ENCODE measurements at places on chromosomes 5 and 9. TPM values are rescaled to one million over a fixed set of nuclear protein-coding genes. Genes with fewer than 3 reads are reported as not detected.

DNA sequence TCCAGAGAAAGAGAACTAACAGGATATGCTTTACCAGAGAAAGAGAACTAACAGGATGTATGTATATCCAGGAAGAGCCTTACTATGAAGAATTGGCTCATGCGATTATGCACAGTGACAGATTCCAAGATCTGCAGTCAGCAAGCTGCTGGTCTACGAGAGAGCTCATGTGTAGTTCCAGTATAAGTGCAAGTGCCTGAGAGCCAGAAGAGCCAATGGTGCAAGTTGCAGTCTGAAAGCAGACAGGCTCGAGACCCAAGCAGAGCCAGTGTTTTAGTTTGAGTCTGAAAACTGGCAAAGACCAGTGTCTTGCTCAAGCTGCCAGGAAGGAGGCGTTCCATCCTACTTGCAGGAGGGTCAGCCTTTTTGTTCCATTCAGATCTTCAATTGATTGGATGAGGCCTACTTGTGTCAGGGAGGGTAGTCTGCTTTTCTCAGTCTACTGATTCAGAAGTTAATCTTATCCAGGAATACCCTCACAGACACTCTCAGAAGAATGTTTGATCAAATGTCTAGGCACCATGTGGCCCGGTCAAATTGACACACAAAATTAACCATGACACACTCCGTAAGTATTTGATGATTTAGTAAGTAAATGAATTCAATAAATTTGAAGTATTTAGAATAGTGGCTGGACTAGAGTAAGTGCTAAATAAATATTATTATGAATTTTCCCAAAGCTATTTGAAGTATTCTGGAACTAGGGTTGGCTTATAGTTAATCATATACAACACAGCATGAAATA lies 372.1 kb upstream of the SGCD start:
- no peak overlapping the region for H3K4me3 ChIP-seq
- no peaks in the 10 kb centered on the region for H3K4me1 ChIP-seq
- H3K36me3 ChIP-seq, result no peaks in the 10 kb centered on the region

DNA sequence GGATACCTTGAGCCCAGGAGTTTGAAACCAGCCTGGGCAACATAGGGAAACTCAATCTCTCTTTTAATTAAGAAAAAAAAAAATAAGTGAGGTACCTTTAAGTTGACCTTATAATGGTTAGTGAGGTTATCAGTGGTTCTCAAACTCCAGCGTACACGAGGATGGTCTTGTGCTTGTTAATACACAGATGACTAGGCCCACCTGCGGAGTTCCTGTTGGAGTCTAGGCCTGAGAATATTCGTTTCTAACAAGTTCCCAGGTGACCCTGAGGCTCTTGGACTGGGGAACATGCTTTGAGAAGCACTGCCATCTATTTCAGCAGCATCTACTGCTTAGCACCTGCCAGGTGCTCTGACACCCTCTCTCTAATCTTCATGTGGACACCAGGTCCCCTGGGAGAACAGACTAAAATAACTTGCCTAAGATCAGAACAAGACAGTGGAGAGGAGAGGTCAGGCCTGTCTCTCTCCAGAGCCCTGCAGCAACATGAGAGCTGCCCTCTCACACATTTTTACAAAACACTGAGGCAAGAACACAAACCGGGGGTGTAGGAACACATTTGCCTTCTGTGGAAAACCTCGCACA lies 24.6 kb downstream of the TLE1 start:
- no peaks in the 10 kb centered on the region for H3K36me3 ChIP-seq
- no peak overlapping the region for H3K4me3 ChIP-seq
- no peak overlapping the region for H3K27ac ChIP-seq
- no peaks in the 10 kb centered on the region for H3K4me1 ChIP-seq

The F12 gene
- total RNA-seq, result 3.2 TPM

- no peaks in the 10 kb centered on the region for H3K4me1 ChIP-seq
- no peaks in the 10 kb centered on the region for H3K36me3 ChIP-seq
- H3K4me3 ChIP-seq, result no peak overlapping the region
- no peak for DNase-seq
- H3K27ac ChIP-seq, result no peak overlapping the region
Observed at GRCh38 chr9:17160327-17160726, 25.5 kb downstream of the CNTLN start.

- no peaks in the 10 kb centered on the region for H3K36me3 ChIP-seq
- no peak overlapping the region for H3K4me3 ChIP-seq
- H3K27ac ChIP-seq, result no peak overlapping the region
- DNase-seq, result peak; percentile 62
Observed at GRCh38 chr9:94681508-94681907, 42.2 kb upstream of the FBP1 start.

The TLE1 gene
- 0.68 TPM for total RNA-seq

DNA sequence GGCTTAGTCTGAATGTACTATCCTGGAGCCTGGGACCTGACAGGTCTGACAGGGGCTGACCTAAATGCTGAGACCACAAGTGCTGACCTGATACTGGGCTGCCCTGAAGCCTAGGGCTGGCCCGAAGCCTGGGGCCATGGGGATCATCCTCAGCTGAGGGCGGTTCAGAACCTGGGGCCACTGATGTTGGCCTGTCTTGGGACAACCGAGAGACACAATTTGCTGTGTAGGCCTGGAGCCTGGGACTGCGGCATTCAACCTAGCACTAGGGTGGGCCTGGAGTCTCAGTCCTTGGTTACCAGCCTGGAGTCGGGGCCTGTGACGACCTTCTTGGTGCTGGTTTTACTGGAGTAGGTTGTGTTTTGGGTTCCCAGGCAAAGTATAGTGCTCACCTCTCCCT lies 46.3 kb downstream of the SRFBP1 start:
- no peaks in the 10 kb centered on the region for H3K27me3 ChIP-seq
- H3K4me3 ChIP-seq, result no peak overlapping the region
- H3K27ac ChIP-seq, result no peak overlapping the region
- no peak for DNase-seq
- peaks cover 9% of the 10 kb centered on the region for H3K36me3 ChIP-seq
- H3K4me1 ChIP-seq, result no peaks in the 10 kb centered on the region

DNA sequence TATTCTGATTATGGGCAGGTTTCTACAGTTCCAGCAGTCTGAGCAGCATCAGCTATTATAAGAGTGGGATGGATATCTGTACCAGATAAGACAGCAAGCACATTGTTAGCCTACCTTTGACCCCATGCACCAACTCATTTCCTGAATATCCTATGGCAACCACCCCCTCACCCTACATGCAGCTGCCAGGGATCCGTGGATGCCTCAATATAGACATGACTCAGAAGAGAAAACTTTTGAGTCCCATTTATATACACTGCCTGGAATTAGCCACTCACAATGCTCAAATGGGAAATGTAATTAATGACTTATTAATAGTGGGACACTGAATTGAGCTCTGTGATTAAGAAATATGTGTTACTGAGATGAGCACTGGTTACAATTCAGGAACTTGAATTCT lies 124.4 kb downstream of the SSBP2 start:
- H3K4me1 ChIP-seq, result peaks cover 3% of the 10 kb centered on the region
- no peak overlapping the region for H3K4me3 ChIP-seq
- H3K27me3 ChIP-seq, result no peaks in the 10 kb centered on the region
- DNase-seq, result no peak
- H3K36me3 ChIP-seq, result peaks cover 12% of the 10 kb centered on the region
- no peak overlapping the region for H3K27ac ChIP-seq

The NUTM2G gene
- total RNA-seq, result not detected

The CCDC192 gene
- total RNA-seq, result not detected

DNA sequence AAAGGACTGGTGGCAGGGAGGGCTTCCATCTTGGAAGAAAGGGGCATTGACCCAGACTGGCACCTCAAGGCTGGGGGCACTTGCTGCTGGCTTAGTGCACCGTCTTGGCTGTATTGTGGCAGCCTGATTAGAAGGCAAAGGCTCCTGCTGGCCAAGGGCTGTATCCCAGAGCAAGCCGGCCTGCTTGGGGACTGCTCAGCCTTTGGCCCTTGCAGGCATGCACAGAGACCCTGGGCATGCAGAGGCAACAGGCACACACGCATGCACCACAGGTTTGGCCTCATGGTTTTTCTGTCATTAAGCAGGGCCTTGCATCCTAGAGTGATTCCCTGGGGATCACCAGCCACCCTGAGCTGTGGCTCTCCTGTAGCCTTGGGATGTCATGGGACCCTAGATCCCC lies 29.0 kb downstream of the PITX1 start:
- H3K36me3 ChIP-seq, result no peaks in the 10 kb centered on the region
- DNase-seq, result no peak
- H3K4me1 ChIP-seq, result no peaks in the 10 kb centered on the region
- H3K4me3 ChIP-seq, result no peak overlapping the region

- no peak for DNase-seq
- no peaks in the 10 kb centered on the region for H3K27me3 ChIP-seq
- H3K4me1 ChIP-seq, result no peaks in the 10 kb centered on the region
- no peak overlapping the region for H3K4me3 ChIP-seq
Observed at GRCh38 chr9:26669701-26670670, 222.6 kb downstream of the CAAP1 start.

The LRRC70 gene
- 0.97 TPM for total RNA-seq

DNA sequence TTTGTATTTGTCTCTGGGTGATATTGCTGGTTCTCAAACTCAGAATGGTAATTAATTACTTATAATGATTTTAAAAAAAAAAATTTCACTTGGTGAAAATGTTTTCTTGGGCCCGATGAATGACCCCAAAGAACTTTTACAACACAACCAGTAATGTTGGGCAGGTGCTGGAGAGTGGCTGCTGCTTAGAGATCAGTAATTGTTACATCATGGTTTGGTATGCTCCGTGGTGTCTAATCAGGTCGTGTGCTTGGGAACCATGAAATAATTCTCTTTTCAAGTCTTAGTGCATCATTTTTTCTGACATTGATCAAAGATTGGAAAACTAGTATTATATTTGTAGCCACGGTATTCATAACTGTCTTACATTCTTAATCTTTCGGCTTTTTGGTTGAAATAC lies 29.3 kb downstream of the PCBD2 start:
- peaks cover 21% of the 10 kb centered on the region for H3K36me3 ChIP-seq
- no peaks in the 10 kb centered on the region for H3K4me1 ChIP-seq
- no peak overlapping the region for H3K4me3 ChIP-seq
- no peak overlapping the region for H3K27ac ChIP-seq
- H3K27me3 ChIP-seq, result no peaks in the 10 kb centered on the region

DNA sequence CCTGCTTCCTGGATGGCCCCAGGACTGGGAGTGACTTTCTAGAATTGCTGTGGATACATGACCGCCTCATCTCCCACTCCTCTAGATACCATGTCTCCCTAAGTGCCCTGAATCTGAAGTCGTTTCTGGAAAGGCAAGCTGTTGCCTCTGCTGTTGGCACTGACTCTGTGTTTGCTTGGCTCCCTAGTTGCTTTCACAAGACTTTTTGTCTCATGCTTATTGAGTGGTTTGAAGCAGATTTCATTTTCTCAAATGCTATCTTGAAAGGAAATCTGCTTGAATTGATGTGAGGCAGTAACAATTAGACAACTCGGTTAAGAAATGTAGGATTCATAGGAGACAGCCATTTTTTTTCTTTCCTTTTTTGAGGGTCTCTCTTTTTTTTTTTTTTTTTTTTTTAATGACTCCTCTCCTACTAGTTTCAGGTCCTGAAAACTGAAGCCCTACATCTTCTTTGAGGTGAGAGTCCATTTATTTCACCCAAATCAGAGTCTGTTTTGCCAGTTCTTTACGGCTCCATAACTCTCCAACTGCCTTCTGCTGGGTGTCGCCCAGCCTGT lies 65.9 kb downstream of the PRDM6 start:
- H3K36me3 ChIP-seq, result no peaks in the 10 kb centered on the region
- no peaks in the 10 kb centered on the region for H3K4me1 ChIP-seq
- H3K27ac ChIP-seq, result no peak overlapping the region
- peaks cover 3% of the 10 kb centered on the region for H3K27me3 ChIP-seq
- no peak overlapping the region for H3K4me3 ChIP-seq

DNA sequence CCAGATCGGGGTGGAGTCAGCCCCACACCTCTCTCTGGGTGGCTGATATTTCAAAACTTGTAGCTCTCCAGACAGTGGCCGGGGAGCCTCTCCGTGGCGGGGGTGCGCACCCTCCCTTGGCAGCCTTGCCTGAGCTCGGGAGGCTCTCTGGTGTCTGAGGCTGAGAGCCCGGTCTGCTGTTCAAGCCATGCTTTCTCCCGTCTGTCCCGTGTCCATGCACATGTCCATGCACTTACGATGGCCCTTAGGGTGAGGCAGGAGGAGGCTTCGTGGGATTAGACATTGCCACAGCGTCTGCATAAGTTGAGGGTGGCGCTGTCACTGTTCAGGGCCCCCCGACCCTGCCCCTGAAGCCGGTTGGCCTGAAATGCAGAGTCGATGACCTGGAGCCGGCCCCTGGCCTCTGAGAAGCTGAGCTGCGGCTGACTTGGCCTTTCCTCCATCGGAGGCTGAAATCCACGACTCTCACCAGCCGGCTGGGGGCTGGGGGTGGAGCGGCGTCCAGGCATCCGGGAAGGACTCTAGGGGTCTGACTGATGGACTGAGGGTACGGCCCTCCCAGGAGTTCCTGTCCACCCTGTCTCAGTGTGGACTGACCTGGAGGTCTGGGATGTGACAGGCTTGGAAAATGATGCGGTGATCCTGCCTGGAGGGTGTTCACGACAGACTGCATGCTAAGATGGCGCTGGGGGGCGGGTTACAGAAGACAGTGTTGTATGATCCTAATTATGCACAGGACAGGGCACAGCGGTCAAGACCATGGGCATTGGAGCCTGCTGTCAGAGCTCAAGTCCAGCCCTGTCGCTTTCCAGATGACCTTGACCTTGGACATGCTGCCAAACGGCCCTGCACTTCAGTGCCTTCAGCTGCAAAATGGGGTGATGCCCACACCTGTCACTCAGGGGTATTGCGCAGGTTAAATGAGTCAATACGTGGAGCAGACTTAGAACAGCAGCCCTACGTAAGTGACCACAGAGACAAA lies 18.3 kb upstream of the SLC2A6 start:
- H3K36me3 ChIP-seq, result no peaks in the 10 kb centered on the region
- H3K4me1 ChIP-seq, result no peaks in the 10 kb centered on the region
- no peak for DNase-seq
- no peak overlapping the region for H3K27ac ChIP-seq
- peaks cover 12% of the 10 kb centered on the region for H3K27me3 ChIP-seq

The NOXA1 gene
- 0.52 TPM for total RNA-seq

The PCDHB8 gene
- total RNA-seq, result not detected

The C5orf46 gene
- not detected for total RNA-seq

DNA sequence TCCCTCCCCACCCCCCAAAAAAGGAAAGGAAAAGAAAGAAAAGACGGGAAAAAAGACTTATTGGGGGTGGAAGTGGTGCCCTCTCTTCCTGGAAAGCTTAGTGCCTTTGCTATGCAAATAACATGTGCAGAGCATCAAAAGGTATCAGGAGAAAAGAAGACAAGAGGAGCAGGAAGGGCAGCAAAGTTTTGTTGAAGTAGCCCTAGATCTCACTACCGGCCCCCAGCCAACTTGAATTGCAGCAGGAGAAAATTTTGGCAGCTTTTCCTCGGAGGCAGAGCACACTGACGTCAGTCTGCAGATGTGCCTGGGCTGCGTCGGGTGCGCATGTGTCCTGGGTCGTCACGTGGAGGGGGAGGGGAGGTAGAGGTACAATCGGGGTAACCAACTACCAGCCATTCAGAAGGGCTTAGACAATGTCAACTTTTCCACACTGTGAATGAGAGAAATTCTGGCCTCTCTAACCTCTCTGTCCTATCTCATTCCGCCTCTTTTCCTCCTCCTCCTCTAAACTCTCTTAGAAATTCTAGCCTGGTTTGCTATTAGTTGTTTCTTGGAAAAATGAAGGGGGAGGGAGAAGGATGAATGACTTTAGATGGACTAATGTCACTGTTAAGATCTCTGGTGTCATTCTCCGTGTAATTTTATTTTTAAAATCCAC lies at the start of gene ADAMTS6:
ADAMTS6 (minus strand) TSS at position 286 of the 661 bp plus-strand sequence. CDS start 8,247 bp downstream, outside the sequence.
- H3K27me3 ChIP-seq, result no peaks in the 10 kb centered on the region
- peak within 1 kb of the TSS; percentile 85 for H3K27ac ChIP-seq
- no peaks in the 10 kb centered on the region for H3K36me3 ChIP-seq

All from activated CD8-positive, alpha-beta T cell treated with anti-CD3 and anti-CD28 coated beads, Interleukin-2, amount 10 ng/mL, durations not matched to agents 7 days and 5 days (primary cell).